ENCODE measurements at places on chromosomes 1 and 21.

GRCh38 chr1:70528590-70529333 is 117.7 kb downstream of the CTH start:
- DNase-seq: no peak

- DNase-seq: no peak
Measured at GRCh38 chr1:175600721-175601440, 142.5 kb downstream of the TNR start.

- no peak for DNase-seq
Measured at GRCh38 chr1:235246022-235246948, 81.7 kb downstream of the ARID4B start.

- DNase-seq: no peak
Measured at GRCh38 chr1:203584507-203584906, 42.1 kb upstream of the ATP2B4 start.

- no peak for DNase-seq
Measured at GRCh38 chr1:94851571-94851970, 31.4 kb downstream of the SLC44A3 start.

DNA sequence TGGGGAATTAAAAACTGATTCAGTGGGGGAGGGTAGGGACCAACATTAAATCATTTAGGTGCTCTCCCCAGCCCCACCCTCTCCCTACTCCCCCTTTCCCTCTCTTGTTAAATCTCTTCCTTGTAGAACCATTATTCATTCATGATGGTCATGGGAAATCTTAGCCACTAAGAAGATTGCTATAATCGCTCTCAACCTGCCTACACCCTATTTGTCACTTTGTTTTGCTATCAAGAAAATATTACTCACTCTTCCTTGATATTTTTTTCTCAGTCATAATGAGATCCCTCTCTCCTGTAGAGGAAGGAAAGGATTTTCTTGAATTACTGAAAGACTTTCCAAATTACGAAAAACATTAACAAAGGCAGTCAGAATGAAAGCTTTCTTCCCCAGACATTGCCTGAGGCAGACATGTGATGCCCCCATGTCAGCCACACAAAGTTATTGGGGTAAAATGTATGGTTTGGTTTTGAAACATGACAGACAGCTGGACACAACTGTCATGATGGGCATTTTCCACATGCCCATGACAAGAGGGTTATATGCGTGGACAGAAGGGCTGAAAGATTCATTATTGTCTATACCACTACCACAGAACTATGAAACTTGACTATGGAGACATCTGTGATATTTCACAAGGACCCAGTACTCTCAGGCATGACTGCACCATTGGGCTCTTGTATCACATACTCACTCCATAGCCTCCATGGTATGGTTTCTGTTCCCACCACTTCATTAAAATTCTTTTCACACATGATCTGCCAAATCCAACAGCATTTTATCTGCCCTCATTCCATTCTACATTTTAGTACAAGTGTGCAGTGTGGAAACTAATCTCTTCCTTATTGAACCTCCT is 420.1 kb downstream of the DISC1 start:
- no peak for DNase-seq

DNA sequence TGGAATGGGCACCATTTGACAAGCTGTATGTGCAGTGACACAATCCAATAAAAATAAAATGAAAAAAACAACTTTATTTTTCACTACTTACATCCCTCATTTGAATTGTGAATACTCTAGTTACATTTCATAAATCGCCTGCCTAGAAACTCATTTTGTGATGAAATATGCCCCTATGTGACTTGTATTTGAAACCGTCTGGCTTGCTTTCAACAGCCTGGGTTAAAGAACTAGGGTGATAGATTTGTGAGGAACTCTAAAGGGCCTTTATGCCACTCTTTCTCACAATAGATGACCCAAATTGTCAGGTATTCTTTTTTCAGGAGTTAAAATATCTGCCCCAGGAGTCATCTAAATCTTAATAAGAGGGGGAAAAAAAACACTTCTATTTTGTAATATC is 137.9 kb downstream of the DAB1 start:
- DNase-seq: no peak

- no peak for DNase-seq
Measured at GRCh38 chr1:15668089-15668754, 15.9 kb upstream of the PLEKHM2 start.

- no peak for DNase-seq
Measured at GRCh38 chr1:6367381-6368012, 26.1 kb downstream of the ACOT7 start.

- peak; percentile 66 for DNase-seq
Measured at GRCh38 chr1:12166834-12167492, at the start of gene TNFRSF1B. TNFRSF1B (plus strand) TSS chr1:12166991; CDS start chr1:12167092, 101 bp downstream.

DNA sequence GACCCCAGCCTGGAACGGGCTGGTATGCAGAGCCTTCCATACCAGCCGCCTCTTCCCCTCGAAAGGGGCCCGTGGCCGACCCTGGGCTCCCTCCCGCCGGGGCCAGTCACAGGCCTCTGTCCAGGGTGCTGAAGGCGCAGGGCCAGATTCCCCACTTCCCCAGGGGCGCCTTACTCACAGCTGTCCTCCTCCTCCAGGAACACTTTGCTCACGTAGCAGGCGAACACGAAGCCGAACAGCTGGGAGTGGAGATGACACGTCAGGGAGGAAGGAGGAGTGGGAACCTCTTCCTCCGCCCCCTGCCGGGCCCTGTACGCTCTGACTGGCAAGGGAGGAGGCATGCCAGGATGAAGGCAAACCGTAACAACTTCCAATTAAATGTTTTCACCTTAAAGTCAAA is 57.3 kb downstream of the NKAIN1 start:
- DNase-seq: peak; percentile 37

DNA sequence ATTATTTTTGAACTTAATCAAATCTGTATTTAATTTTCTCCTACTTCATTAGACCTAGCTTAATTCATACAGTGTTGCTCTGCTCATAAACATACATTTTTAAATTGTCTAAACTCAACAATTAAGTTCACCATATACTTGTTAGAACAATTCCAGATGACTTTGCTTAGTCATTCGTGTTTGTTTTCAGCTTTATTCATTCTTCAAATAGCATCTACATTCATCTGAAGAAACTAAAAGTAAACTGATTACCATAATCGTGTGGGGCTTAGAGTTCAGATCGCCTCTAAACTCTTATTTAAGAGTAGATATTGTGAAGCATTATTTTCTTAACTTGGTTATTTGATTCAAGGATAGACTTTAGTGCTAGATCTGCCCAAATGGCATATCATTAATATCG is 34.4 kb downstream of the KLHL20 start:
- no peak for DNase-seq

DNA sequence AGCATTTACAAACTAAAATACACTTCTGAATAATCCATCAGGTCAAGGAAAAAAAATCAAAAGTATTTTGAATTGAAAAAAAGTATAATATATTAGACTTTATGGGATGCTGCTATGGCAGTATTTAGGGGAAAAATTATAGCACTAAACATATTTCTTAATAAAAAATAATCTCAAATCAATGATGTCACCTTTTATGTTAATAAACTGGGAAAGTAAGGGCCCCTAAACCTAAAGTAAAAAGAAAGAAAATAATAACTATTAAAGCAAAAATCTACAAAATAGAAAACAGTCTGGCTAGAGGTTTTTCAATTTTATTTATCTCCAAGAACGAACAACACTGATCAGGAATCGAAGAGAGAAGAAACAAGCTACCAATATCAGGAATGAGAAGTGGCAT is 160.8 kb upstream of the PLXNA2 start:
- DNase-seq: no peak

- no peak for DNase-seq
Measured at GRCh38 chr21:28752131-28752530, 240.5 kb downstream of the LTN1 start.

- DNase-seq: no peak
Measured at GRCh38 chr1:226607268-226607660, 58.7 kb downstream of the STUM start.
